ENCODE measurements at places on chromosomes 4 and X.

DNA sequence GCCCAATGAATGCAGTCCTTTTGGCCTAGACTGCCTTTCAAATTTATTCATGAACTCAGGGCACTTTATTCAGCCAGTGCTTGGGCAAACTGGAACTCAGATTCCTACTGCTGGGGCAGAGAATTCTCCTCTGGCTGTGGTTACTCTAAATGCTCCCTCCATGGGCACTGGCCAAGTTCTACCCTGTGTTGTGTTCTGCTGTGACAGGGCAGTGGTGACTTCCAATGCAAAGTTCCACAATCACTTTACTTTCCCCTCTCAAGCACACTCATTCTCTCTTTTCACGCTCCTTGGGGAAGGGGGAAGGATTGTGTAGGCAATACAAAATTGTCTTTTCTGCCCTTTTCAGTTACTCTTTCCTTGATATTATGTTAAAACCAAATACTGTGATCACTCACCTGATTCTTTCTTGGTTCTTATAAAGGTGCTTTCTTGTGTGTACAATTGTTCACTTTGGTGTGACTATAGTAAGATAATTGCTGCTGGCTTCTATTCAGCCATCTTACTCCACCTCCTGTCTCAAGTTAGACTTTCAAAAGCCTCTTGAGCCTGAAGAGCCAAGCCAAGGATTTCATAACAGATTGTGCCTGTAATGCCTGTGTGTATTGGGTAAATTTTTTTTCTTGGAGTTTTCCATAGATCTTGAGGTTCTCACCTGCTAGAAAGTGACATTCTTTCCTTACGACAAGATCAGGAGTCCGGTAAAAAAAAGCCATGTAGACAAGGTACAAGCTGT lies 1078.6 kb downstream of the FAM133A start:
- no peak for DNase-seq

GRCh38 chr4:73821325-73821724 lies 15.2 kb upstream of the CXCL6 start:
- DNase-seq = no peak

DNA sequence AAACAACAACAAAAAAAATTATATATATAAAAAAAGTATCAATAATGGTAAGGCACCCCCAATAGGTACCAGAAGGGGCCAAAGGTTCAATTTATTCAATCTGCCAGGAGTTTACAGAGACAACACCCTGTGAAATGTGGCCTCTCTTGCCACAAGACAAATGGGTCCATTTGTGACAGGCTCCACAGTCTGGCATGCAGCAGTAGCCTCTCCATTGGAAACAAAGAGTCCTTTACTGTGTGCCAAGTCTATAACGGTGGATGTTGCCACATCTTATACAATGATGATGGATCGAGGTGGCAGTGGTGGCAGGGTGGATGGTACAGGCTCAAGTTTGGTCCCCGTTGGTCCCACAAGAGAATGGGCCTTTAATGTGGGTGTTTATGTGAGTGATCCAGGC lies 70.1 kb upstream of the SH3RF1 start:
- DNase-seq = no peak

DNA sequence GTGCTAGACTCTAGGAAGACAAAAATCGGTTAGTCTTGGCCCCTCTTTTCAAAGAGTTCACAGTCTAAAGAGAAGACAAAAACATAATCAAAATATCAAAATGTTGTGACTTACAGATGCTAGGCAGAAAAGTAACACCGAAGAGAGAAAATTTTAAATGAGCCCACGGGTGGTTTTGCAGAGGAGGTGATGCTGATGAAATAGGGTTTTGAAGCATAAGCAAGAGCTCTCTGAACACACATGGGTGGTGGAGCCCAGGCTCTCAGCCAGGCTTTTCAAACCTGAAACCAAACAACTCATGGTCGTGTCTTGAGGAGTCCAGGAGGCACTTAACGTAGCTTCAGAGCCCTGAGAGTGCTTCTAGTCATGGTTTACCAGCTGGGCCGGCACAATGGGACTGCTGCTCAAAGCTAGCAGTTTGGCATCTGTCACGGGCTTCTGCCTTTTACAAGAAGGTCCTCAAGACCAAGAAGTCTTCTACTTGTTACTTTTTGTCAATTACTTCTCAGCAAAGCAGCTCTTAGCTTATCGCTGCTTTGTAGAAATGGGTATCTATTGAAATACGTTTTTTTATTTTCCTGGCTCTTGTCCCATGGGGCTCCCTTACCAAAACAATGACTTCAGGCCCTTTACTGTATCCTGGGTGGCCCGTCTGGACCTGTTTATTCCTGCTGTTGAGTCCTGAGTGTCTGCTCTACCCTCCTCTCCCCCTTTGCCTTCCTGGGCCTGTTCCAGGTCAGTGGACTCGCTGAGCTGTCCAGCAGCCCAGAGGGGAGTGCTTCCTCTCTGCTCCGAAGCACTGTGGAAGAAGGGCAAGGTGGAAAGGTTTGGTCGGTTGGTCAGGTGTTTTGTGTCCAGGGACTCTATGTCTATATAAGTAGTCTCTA lies 69.5 kb downstream of the TNIP2 start:
- no peak for DNase-seq

GRCh38 chr4:149882251-149882650 lies 66.6 kb upstream of the IQCM start:
- DNase-seq = no peak

DNA sequence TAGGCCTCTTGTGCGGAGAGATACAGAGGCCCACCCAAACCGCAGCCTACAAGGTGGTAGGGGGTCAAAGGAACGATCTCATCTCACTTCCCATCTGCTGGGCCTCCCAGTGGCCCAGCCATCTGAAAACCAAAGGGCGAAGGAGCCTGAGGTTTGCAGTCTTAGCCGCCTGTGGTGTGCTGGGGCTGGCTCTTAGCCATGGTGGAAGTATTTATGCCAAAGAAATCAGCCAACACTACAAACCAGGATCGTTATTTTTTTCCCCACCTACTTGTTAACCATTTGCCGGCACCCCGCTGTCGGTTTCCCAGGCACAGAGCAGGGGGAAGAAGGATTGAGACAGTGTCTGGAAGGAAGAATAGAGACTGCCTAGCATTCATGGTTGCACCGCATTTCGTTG lies 30.9 kb upstream of the CDKL5 start:
- no peak for DNase-seq

- no peak for DNase-seq
Measured at GRCh38 chr4:807792-808191, 18.1 kb downstream of the CPLX1 start.

DNA sequence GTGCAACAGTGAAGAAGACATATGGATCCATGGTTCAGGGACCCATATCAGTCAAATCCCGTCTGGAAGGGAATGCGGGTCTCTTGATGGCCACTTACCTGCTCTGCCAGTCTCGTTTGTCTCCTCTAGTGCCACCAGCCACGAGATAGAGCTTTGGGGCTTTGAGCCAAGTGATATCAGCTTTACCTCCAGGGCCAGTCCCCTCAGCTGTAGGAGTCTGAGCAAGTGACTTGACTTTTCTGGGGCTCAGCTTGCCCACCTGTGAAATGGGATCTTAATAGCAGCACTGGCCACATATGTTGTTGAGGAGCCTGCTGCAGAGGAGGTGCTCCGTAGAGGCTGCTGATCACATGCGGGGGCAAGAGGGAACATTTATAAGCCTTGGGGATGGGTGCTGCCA lies 1.2 kb downstream of the SLC2A9 start:
- no peak for DNase-seq

DNA sequence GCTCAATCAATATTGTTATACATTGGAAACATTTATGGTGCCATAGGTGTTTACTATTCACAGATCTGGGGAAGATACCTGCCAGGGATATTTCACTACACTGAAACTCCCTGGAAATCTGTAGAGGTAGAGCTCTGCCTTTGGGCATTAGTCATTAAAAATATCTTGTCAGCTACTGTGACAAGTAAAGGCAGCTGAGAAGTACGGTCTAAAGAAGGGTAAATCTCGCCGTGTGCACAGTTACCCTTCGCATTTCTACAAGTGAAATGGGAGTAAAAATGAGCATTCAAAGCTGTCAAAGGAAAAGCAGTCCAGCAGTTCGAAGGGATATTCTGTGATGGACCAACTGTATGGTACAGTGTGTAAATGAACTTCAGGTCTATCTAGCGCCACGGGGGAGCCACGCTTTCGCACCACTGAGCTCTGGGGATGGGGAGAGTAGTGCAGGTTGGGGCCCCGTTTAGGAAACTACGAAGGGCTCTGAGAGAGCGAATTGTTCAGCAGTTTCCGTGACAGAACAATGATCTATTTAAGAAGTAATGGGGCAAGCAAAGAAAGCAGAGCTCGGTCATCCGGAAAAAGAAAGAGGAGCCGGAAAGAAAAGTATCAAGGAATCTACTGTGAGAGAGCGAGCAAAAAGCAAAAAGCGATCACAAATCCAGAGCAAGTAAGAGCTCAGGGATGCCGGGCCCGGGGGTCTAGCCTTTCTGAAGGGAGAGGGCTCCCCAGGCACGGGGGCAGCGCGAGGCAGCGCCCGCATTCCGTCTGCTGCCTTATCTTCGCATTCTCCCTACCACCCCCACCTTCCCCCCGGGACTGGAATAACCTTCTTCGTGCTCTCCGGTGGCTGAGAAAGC lies 646 bp downstream of the TIGD4 start:
- peak; percentile 14 for DNase-seq

DNA sequence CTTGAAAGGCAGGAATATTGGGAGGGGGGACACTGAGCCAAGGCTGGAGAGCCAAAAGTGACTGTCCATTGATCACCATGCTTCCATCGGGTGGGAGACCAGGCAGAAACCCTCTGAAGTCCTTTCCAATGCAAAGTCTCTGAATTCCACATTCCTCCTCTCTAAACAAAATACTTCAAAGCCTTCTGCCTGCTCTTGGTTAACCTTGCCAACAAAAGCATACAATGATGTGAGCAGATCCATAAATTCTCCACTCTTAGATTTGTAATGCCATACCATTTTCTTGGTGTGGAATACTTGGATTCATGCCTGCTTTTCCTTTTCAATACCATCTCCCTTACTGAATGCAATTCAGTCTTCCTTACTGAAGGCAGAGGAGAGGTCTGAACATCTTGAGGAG lies 74.1 kb upstream of the FAM9B start:
- no peak for DNase-seq

DNA sequence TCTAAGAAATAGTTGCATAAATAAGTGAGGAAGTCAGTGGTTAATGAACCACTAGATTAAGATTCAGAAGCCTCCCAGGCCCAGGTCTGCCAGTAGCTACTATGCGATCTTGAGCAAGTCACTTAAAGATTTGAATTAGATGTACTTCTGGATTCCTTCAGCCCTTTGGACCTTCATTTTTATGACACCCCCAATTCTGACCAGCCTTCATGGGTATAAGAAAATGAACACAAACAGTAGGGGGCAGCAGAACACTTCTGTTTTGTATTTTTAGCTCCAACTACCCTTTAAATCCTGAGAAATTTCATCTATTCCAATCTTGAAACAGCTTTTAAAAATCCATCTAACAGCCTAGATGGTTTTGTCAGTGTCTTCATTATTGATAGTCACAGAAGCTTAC lies 19.0 kb downstream of the TMEM47 start:
- DNase-seq = peak; percentile 30

DNA sequence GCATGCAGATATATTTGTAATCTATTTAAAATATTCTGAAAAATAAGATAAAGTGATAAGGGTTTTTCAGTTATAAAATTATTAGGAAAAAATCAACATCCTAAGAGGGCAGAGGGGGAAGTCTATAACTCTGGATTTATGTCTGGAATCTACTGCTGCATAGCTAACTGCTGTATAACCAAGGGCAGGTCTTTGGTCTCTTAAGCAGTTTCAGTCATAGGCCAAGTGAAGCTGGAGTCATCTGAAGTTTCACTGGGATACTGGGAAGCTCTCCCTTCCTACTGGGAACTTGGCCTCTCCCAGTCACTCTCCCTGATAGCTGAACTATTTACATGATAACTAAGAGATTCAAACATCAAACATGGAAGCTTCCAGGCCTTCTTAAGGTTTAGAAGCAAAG lies 1409.9 kb upstream of the PCDH7 start:
- no peak for DNase-seq

GRCh38 chr4:165440415-165441158 lies 61.8 kb downstream of the CPE start:
- DNase-seq = peak; percentile 30

DNA sequence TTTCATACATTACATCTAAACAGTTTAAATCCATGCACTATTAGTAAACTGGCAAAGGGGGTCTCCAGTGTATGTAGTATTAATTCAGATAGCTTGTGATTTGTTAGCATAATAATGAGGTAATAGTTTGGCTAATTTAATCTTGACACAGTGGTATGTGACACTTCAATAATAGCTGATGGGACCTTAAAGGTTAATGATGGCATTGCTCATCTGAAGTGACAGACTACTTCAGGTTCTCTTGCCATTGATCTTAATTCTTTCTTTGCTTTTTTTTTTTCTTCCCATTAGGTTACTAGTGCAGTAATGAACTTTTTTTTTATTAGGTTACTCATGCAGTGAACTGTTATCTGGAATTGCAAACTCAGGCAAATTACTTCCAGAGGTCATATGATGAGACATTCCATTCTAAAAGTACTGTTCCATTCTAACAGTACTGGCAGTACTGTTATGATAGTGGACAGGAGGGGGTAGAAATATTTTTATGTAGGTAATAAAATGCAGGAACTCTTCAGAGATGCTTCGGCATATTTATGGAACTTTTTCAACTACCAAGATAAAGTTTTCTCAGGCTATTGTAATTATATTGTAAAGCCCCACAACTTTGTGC lies 911.3 kb upstream of the LCORL start:
- DNase-seq = no peak

DNA sequence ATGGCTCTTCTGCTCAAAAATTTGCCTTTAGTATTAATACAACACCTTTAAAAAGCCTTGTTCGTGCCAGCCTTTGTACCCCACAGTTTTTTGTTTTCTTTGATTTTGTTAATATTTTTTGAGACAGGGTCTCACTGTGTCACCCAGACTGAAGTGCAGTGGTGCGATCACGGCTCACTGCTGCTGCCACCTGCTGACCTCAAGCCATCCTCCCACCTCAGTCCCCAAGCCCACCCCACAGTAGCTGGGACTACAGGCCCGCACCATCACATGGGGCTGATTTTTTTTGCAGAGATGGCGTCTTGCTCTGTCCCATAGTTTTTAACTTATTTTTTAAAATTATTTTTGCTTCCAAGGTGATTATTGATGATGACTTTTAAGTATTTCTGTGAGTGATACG lies 134.0 kb downstream of the HTR2C start:
- DNase-seq = no peak

- DNase-seq = peak; percentile 3
Measured at GRCh38 chr4:139207873-139208403, 30.9 kb upstream of the ELF2 start.
